ENCODE measurements at places on chromosomes 5 and 9.

DNA sequence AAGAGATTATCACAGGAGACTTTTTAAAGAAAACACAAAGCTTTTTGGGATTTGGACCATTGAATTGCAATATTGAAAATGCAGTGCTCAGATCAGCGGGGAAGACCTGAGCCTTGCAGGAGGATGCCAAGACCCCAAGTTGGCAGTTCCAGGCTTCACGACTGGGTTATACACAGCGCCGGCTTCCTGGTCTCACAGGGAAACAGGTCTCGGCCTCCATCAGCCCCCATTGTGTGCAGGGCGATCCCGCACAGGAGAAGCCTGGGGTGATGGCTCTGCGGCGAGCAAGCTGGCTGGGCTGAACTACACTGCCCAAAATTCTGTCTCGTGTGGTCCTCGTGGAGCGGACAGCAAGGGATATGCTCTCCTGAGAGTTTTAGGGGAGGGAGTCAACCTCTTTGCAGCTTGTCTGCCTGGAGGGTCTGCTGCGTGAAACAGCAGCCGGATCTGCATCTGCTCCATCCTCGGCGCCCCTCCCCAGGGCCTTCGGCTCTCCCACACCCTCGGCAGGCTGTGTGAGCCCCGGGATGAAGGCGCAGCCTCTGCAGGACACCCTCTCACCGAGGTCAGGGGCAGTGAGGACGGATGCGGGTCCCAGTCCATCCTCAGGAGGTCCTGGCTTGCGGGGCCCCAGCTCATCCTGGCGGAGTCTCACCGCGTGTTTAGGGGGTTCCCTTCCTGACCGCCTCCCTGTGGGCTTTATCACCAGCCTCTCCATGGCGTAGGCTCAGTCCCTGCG is 60.6 kb downstream of the NSUN2 start:
- no peak for DNase-seq

GRCh38 chr9:124632077-124632621 is 125.0 kb upstream of the NR5A1 start:
- DNase-seq, result no peak

- DNase-seq, result no peak
Measured at GRCh38 chr5:15598294-15598902, 98.4 kb downstream of the FBXL7 start.

DNA sequence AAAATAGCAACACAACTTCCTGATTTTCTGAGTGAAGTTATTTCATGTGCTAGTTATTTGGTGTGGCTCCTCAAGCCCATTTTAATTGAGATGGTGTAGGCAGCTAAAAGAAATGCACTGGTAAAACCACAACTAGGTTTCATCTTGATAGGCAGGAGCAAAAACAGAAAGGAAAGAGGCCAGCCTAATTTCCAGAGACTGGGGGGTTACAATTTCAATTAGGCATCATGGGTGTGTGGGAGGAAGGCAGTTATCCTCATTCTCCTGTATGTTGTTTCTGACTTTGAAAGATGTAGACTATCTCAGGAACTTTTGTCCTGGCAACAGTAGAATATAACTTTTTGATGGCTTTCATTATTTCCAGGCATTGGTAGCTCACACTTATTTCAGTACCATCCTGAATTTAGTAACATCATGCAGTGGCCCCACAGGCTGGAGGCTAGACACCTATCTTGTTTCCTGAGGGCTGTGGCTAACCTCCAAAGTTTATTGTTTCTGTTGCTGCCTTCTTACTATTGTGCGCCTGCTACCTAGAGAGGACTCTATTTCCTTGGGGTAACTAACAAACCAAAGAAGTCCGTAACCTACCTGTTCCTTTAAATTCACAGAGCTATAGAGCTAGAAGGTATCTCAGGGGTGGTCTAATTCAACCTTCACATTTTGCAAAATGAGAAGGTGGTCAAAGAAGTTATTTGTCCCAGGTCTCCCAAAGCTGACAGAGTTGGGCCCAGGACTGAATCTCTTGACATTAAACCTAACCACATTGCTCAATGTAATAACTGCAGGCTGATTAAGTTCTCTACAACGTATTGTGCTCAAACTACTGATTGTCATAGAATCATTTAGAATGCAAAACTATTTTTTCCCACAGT is 42.4 kb downstream of the FYB1 start:
- no peak for DNase-seq

DNA sequence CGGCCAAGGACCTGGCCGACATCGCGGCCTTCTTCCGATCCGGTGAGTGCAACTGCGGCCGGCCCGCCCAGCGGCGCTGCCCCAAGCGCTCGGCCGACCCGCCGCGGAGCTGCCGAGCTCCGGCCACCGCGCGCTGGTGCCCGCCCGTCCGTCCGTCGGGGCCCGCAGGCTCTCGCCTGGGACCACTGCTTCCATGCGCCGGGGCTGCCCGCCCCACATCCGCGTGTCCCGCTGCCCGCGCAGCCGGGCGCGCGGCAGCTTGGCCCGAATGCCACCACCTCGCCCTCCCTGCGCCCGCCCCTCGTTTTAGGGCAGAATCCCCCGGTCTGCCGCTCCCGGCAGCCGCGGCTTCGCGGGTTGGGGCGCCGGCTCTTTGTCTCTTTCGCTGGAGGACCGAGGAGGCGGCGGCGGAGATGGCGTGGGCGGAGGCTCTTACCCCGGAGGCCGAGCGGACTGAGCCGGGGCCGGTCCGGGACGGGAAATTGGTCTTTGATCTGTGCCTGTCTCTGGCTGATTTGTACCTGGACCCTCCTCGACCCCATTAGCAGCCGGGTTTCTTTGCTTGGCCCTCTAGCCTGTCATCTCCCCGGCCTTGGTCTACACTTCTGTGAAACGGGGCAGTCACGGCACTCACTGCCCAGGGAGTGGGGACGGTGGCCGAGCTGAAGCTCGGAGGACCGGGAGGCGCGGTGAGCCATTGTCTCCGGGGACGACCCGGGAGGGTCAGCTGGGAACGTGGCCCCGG is 871 bp downstream of the TRIO start:
- DNase-seq, result no peak

- no peak for DNase-seq
Measured at GRCh38 chr9:26781906-26782305, 110.7 kb downstream of the CAAP1 start.

All from HS-5 (cell line).